ENCODE measurements at places on chromosomes 2 and 18.

DNA sequence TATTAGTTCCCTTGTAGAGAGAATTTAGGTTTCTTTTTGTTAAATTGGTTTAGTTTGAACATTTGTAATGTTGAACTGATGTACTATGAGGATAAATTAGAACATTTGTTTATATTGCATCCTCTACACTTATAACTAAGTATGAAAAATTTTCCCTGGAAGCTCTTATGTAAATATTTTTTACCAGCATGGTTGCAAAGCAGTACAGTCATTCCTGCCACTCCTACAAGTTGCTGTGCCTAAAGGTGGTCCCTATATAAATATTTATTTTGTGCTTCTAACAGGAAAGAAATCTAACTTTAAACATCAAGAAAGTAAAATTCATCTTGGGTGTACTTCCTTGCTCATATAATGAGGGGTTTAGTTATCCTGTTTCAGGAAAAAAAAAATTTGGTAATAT, 14.2 kb downstream of the TWSG1 start:
- peak; percentile 30 for DNase-seq

DNA sequence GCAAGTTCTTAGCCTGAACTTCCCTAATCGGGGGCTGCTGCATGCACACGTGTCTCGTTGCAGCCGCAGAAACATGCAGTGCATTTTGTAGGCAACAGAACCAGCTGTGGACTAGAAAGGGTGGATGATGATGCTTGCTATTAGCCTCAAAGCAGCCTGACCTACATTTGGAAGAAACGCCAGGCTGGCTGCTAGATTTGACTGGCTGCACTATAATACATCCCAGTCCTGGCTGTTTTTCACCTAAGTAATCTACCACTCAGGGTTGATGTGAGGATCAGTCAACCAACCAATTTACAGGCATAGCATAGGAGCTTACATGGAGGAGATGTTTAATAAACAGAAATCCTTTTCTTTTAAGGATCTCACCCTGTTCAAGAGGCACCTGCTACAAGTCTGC, 56.4 kb upstream of the SPP2 start:
- DNase-seq: no peak

DNA sequence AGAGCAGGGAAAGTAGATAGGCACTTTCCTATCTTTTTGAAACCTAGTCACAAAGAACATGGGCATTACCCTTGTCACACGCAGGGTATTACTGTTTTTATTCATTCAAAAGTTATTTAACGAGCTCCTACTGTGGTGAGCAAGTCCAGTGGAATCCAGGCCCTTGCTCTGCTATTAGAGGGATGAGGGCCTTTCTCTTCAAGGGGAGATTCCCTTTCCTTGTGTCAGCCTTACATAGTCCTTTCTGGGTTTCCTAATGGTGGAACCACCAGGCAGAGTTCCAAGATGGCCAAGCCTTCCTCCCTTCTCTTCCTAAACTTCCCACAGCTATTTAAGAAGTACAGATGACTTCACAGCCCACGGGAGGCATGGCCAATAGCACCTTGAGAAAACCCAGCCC, 64.6 kb downstream of the SPTBN1 start:
- DNase-seq: peak; percentile 91

- peak; percentile 73 for DNase-seq
These were observed 66.2 kb downstream of the ACVR2A start for GRCh38 chr2:147910990-147911473.
